ENCODE measurements at places on chromosomes 13 and 19.

DNA sequence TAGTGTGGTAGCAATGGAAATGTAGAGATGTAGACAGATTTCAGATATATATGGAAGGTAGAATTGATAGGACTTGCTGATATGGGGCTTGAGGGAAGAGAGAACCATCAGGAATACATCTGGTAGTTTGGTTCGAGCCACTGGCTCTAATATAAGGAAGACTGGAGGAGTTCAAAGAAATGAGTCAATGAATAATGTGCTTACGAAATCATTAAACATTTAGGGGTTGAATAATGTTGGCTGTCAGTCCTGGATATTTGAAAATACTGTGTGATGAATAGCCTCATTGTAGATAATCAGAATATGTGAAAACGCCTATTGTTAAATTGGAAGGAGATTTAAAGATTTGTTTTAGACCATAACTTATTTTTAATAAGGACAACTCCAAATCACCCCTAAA, 21.6 kb downstream of the SGCG start:
- no peak for DNase-seq

GRCh38 chr19:13996928-13997630, 9.0 kb downstream of the RFX1 start:
- DNase-seq = no peak

DNA sequence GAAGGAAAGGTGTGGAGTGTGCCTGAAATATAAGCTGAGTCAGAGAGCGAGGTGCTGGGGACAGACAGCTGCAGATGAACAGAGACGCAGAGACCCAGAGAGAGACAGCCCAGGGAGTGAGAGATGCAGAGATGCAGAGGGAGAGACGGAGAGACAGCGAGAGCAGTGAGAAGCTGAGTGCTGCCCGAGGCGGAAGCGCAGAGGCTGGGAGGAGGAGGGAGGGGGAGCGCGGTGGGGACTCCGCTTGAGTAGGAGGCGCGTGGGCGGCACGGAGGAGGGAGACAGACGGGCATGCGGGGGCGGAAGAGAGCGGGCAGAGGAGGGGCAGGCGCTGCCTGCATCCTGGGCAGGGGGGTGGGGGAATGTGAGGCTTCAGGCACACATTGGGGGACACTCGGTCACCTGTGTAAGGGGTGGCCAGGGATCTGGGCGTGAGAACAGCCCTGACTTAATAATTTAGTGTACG, 25.7 kb downstream of the SLC8A2 start:
- DNase-seq = peak; percentile 48

DNA sequence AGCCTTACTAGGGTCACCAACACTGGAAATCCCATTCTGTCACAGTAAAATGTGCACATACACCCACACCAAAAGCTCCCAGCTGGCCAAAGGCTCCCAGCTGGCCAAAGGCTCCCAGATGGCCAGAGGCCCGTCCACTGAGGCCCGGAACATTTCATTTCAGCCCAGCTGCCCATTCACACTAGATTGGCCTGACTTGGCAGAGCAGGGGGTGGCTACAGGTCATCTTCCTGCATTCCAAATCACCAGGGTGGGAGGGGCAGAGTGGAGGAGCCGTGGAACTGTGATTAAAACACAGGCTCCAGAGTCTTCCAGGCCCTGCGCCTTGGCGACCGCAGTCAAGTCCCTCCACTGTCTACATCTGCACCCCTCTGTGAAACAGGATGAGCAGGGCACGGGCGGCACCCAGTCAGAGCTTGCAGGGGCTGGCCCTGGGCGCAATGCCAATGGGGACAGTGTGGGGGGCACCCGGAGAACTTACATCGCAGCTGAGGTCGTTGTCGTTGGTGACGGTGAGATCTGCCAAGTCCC, 10.1 kb upstream of the PRKD2 start:
- no peak for DNase-seq

DNA sequence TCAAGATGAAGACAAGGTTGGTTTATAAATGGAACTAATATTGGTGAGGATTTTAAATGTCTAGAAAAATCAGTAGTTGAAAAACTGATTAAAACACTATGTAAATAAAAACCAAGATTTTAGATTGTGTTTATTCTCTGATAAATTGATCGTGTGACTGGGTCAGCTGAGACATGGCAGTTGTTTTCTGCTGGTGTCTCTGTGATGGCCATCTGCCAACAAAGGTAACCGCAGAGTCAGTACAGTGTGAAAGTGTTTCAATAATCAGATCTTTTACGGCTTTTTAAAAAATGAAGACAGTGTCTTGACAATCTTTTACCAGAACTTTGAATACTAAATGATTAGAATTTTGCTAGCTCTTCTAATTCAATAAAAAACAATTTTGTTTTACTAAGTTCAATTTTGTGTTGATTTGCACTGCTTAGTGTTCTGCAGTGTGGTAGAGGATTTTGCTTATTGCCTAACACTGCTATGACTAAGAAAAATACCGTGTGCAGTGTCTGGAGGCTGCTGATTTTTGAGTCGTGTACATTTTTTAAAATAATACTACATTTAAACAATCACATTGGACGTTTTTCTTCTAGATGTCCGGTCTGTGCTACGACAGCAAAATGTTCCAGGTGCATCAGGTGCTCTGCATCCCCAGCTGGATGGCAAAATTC, 32.7 kb upstream of the GPR183 start:
- DNase-seq = no peak

GRCh38 chr19:4318460-4318859, 14.1 kb downstream of the FSD1 start:
- no peak for DNase-seq

- DNase-seq = no peak
Measured at GRCh38 chr19:4977299-4978174, 8.6 kb downstream of the KDM4B start.

DNA sequence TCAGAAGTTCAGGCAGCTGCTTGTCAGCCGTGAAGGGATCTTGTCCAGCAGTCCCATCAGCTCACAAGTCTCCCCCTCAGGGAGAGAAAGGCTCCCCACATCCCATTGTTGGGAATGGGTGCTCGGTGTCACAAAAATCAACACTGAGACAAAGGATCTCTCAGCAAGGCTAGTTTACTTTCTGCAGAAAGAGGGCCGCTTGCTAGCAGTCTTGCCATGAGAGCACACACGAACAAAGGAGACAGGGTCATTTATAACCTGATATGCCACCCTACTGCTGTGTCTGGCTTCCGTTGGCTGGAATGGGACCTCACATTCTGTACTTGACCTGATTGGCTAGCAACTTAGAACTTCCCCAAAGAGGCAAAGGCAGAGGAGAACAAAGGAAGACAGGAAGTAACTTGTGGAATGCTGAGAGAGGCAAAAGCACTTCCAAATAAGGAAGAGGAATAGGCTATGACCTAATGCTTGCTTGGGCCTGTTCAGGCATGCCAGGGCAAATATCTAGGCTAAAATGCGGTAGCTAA, 8.7 kb upstream of the IGFL3 start:
- peak; percentile 30 for DNase-seq

- DNase-seq = no peak
Measured at GRCh38 chr19:5553892-5554291, 13.9 kb downstream of the TINCR start.

DNA sequence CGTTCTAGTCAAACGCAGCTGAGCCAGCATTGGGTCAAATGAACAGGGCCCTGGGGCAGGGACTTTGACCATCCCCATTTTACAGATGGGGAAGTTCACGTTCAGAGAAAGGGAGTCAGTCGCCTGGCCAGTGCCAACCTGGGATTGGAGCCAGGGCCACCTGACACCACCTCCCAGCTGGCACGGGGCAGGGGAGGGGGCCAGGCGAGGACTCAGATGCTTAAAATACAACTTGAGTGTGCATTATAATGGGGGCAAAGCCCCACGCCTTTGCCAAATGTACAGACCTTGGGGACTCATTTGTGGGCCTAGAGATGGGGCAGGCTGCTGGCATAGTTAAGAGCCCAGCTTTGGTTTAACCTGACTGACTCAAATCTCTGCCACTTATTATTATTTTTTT, 14.6 kb downstream of the PRR12 start:
- DNase-seq = no peak

GRCh38 chr13:34174671-34175145, 356.8 kb downstream of the RFC3 start:
- no peak for DNase-seq

DNA sequence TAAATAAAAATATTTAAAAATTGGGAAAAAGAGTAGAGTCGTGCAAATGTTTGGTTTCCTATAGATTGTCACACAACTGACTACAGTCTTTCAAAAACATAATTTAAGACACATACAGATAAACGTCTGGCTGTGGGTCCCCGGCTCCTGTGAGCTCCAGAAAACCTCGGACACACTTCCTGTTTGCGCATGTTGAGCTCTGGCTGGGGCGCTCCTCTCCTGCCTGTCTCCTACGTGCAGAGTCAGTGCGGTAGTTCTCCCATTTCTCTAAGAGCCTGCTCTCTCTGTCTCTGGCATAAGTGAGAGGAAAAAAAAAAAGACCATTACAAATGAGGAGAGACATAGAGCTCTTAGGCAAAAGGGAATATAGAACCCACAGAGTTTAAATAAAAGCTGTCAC, 128.2 kb upstream of the OBI1 start:
- DNase-seq = no peak

GRCh38 chr19:30547246-30547645, 175.1 kb downstream of the ZNF536 start:
- DNase-seq = no peak

GRCh38 chr19:51514866-51515481, 13.4 kb upstream of the SIGLEC12 start:
- DNase-seq = no peak

- no peak for DNase-seq
Measured at GRCh38 chr19:6429419-6430221, 3.9 kb downstream of the SLC25A41 start.

GRCh38 chr19:18946918-18947317, 5.9 kb upstream of the HOMER3 start:
- DNase-seq = no peak

- no peak for DNase-seq
Measured at GRCh38 chr19:57244513-57244912, 4.1 kb downstream of the ZNF805 start.

- DNase-seq = no peak
Measured at GRCh38 chr13:83906240-83906820, 24.1 kb upstream of the SLITRK1 start.

DNA sequence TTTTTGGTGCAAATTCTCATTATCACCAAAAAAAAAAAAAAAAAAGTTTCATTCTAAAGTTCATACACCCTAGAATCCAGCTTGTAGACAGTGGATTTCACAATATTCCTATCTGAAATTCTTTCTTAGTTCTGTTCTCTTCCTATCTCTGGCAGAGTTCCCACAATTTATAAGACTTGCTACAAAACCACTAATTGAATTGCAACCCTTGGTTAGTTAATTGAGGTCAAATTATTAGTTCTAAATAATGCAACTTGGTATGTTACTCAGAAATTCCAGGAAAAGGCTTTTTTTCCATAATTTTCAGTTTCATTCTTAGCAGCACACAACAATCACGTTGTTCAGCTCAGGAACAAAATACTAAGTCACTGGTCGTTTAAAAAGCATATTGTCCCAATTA, 58.5 kb downstream of the SPATA13 start:
- no peak for DNase-seq

GRCh38 chr19:20791806-20792205, 15.7 kb downstream of the ZNF66 start:
- no peak for DNase-seq

GRCh38 chr19:56692206-56692895, 20.8 kb upstream of the ZNF835 start:
- no peak for DNase-seq

DNA sequence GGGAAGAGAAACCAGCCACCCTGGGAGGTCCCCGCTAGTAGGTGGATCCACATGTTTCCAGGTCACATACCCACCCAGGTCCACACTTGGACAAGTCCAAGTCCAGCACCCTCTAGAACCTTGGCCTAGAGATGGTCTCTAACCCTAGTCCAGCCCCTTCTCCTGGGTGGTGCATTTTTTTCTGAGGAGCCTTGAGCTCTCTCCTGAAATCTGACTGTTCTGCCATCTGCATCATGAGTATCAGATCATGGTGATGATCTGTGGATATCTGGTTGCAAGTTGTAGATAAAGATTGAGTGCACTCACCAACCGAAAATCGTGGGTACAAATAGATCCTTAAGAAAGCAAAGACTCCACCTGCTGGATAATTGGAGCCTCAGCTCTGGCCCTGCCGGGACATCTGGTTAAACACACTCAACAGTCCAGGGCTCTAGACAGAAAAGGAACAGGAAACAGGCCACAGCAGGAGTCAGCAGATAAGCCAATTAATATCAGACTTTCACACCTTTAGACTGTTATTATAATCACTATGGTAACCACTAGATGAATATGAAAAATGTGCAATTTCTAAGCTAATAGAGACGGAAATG, 41.1 kb downstream of the GPR12 start:
- no peak for DNase-seq

DNA sequence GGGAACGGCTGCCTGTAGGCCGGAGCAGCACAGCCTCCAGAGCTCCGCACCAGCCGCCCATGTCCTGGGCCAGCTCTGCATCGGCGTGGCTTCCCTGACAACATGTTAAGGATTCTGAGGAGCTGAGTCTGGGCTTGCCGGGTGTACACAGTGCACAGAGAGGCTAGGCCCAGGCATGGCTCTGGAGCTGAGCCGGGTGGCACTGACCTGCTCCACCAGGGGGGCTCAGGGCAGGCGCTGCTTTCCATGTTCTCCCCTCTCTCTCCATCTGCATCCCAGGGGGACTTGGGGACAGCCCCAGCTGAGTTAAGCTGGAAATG, 31.6 kb downstream of the AP1M1 start:
- no peak for DNase-seq

- no peak for DNase-seq
Measured at GRCh38 chr13:51781246-51782022, 22.5 kb downstream of the DHRS12 start.

DNA sequence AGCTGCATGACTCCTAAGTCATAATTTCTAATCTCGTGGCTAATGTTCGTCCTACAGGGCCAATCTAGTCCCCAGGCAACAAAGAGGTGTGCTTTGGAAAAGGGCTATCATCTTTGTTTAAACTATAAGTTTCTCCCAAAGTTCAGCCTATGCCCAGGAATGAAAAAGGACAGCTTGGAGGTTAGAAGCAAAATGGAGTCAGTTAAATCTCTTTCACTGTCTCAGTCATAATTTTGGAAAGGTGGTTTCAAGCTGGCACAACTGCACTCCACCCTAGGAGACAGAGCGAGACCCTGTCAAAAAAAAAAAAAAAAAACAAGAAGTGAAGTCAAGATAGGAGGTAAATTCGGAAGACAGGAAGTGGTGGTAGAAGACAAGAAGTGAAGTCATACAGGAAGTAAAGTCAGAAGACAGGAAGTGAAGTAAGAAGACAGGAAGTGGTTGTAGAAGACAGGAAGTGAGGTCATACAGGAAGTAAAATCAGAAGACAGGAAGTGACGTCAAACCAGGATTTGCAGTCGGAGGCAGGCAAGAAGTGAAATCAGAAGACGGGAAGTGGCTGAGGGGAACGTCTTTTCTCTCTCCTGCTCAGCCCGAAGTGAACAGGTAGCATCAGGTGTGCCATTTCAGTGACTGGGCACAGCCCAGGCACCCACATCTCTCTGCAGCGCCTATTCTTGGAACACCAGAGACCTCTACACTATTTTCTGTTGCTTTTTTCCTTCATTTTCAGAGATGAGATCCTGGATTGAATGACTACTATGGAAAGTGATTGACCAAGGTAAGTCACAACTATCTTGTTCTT, 32.2 kb downstream of the GP6 start:
- DNase-seq = peak; percentile 5

- DNase-seq = peak; percentile 79
Measured at GRCh38 chr19:4172861-4173473, 9.4 kb downstream of the SIRT6 start.
